ENCODE measurements at places on chromosomes 4 and X.

- DNase-seq, result peak; percentile 38
These were observed at the start of gene PRSS12 for GRCh38 chr4:118352843-118353533. TSS of gene PRSS12 (minus strand) at chr4:118353003. CDS start at chr4:118352720, 283 bp downstream.

GRCh38 chrX:12497832-12498591 lies 293.2 kb upstream of the PRPS2 start:
- DNase-seq, result no peak

DNA sequence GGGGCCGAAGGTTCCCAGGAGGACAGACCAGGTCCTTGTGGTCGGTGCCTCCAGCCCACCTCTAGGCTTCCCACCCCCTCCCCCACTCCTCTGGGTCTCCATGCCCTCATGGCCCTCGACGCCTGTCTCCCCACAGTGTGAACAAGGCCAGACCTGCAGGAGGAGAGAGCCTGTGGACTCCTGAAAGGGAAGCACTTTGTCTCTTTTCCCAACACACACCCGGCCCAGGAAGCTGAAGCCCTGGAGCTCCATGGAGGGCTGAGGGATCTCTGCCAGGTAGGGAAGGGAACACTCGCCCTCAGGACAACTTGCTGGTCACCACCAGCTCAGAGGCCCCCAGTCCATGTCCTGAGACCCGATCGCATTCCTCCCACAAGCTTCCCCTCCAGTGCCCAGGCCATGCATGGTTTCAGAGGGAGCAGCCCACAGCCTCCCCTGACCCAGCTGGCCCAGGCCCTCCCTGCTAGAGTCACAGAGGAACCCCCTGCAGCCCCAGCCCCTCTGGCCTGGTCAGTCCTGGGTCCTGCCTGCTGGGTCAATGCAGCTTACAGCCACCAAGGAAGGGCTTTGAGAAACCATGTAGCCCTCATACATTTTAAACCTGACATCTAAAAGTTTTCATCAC lies 60.8 kb downstream of the ABLIM2 start:
- no peak for DNase-seq

DNA sequence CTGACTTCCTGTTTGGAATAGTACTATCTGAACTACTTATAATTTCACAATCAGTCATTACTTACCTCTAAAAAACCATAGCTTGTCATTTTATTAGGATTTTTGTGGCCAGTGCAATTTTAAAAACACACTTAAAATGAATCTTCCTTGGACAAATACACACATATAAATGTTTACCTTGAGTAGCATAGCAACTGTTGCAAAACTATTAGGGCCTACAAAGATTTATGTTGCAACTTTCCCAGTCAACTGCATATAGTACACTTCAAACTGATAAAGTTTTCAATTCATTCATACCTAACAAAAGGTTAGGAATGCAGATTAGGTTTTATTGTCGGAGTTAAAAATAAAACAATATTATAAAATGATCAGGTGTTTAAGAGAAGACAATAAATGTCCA lies 193.0 kb downstream of the PDGFC start:
- no peak for DNase-seq

- peak; percentile 63 for DNase-seq
These were observed 41.5 kb downstream of the DTHD1 start for GRCh38 chr4:36322921-36323354.

DNA sequence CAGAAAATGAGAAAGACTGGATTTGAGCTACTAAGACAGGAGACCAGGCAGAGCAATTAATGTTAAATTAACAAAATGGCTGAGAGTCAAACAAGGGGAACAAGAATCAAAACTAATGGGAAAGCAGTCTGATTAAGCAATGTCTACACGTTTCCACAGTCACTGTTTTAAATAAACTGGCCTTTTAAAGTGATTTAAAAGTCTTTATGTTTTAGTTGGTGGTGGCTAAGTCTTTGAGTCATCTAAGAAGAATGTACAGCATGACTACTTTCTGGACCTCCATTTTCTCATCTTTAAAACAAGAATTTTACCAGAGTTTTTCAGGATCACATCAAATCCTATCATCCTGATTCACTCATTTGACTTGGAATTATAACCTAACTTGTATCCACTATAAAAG lies 233.8 kb downstream of the ENOX2 start:
- DNase-seq, result no peak

DNA sequence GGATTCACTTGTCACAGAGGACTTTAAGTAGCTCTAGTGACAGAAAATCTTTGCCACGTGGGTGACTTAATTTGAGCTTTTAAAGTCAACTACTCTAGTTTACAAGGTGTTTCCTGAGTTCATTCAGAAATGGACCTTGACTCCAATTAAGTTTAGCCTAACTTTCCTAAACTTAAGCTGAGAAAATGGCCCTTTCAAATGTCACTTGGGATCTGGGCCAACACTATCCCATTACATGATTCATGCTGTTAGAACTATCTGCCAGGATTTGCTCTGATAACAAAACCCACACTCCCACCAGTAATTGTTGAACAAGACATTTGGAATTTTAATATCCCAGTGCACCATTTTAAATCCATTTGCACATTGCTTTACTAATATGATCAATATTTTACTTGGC lies 40.8 kb downstream of the C4orf46 start:
- DNase-seq, result no peak

GRCh38 chrX:71492231-71493065 lies 40.5 kb upstream of the OGT start:
- peak; percentile 57 for DNase-seq

GRCh38 chrX:37641859-37642258 lies 43.7 kb upstream of the XK start:
- DNase-seq, result no peak

DNA sequence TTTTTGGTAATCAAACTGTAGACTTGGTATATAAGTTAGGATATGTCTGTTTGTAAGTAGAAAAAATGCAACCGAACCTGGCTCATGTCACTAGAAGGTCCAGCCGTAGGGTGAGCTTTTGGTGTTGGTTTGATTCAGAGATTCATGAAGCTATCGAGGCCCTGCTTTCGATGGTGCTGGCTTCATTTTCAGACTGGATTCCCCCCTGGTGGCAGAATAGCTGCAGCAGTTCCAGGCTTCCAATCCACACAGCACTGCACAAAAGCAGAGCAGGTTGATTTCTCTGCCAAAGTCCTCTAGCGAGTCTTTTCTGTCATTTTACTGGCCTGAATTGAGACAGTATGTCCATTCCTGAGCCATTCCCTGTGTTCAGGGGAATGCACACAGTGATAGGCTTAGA lies 33.1 kb downstream of the PDK3 start:
- peak; percentile 24 for DNase-seq

DNA sequence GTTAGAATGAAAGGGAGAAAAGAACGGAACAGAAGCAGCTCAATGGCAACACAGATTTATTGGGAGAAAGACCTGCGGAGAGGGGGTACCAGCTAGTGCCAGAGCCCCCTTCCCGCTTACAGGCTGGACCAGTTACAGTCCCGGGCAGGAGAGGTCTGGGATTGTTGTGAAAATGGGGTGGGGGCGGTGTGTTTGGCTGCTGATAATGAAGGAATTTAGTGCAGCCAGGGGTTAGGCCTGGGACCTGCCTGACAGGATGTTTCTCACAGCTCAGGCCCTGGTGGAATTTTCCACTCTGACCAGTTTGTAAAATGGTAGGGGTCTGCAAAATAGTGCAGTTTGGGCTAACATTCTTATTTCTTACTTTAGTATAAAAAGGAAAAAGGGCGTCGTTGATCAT lies 75.4 kb upstream of the SPIN4 start:
- DNase-seq, result no peak

GRCh38 chr4:62455871-62456270 lies 1255.7 kb downstream of the ADGRL3 start:
- DNase-seq, result no peak

DNA sequence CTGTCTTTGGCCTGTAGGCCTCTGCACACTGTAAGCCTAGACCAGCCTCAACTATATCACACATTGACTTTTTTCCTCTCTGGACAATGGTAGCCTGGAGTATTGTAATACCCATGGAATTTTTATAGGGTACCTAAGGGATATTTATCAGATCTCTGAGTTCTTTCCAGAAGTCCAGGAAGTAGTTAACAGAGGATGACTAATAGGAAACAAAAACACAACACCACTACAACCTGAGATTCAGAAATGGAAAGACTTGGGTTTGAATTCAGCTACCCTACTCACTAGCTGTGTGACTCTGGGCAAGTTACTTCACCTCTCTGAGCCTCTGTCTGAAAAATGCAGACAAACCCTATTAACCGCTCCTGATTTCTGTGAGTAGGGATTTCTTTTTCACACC lies 7.7 kb upstream of the STX18 start:
- DNase-seq, result no peak

- no peak for DNase-seq
These were observed 857.2 kb upstream of the INTU start for GRCh38 chr4:126775485-126776106.

- DNase-seq, result no peak
These were observed 57.8 kb upstream of the ADGRA3 start for GRCh38 chr4:22573641-22574040.

- DNase-seq, result no peak
These were observed 862.8 kb downstream of the TRIML1 start for GRCh38 chr4:189001971-189002450.

DNA sequence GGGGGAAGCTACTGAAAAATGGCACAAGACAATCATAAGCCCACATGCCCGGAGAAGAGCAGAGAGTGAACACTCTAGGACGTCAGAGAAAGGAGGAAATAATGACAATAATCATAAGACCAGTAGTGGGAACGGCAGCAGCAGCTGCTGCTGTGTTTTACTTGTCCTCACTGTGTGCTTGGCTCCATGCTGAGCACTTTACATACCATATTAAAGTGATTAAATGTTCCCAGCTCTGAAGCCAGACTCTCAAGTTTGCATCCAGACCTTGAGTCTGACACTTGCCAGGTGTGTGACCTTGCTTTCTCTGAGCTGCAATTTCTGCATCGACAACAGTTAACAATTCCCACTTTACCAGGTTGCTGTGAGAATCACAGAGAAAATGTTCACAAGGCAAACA lies 255.4 kb downstream of the SPANXN1 start:
- DNase-seq, result no peak

GRCh38 chrX:10990418-10990817 lies 120.7 kb upstream of the HCCS start:
- DNase-seq, result no peak

DNA sequence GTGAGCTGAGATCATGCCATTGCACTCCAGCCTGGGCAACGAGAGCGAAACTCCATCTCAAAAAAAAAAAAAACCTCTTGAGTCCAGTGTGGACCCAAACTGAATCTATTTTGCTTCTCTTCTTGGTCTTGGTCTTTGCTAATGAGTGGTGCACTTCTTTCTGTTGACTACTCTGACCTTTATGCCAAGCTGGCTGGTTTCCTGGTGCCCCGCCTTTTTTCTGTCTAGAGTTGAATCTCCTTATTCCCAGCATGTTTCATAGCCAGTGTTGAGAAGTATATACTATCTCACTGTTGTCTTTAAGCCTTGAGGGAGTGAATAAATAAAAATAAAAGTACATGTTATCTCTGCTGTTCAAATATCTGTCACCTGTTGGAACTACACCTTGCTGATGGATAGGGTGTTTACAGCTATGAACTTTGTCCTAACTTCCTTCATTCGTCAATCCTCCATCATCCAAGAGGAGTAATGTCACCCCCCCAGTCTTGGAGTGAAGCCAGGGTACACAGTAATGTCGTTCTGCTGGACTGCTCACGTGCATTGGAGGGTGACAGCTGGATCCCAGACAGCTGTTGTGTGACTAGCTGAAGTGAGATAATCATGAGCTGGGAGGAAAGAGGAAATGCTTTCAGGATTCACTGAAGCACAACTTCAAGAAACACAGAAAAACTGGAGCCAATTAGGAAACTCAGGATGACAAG lies 99.3 kb upstream of the PRKG2 start:
- DNase-seq, result no peak

DNA sequence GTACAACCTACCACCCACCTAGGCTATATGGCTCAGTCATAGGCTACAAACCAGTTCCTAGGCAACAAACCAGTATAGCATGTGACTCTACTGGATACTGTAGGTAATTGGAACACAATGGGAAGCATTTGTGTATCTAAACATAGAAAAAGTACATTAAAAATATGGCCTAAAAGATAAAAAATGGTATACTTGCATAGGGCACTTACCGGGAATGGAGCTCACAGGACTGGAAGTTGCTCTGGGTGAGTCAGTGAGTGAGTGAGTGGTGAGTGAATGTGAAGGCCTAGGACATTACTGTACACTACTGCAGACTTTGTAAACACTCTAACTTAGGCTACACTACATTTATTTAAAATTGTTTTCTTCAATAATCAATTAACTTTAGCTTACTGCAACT lies 139.2 kb upstream of the RBPJ start:
- no peak for DNase-seq

DNA sequence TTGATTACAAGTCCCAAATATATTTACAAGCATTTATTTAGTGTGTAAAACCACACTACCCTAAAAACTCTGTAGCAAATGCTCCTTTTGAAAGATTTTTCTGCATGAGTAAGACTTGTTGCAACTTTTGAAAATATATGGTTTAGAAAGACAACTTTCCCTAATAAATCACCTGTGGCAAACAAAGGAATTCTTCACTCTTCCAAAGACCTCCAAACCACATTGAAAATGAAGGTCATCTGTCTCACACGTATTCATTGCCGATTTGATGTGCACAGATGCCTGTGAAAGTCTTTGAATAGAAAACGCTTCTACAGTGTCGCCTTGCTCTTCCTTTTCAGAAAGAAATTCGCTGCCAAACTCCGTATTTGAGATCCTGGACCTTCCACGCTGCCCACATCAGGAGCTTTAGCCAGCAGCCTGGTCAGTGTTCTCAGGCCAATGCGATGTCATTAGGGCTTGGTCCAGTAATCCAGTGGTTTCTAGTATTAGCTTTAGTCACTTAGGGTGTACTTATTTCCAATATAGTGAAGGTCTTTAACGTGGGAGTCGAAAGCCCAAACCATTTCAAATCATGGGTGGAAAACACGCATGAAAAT lies 22.2 kb downstream of the SPINK2 start:
- no peak for DNase-seq

GRCh38 chr4:106898621-106899230 lies 137.4 kb downstream of the DKK2 start:
- no peak for DNase-seq

GRCh38 chrX:110381216-110381615 lies 22.6 kb downstream of the RTL9 start:
- DNase-seq, result no peak

DNA sequence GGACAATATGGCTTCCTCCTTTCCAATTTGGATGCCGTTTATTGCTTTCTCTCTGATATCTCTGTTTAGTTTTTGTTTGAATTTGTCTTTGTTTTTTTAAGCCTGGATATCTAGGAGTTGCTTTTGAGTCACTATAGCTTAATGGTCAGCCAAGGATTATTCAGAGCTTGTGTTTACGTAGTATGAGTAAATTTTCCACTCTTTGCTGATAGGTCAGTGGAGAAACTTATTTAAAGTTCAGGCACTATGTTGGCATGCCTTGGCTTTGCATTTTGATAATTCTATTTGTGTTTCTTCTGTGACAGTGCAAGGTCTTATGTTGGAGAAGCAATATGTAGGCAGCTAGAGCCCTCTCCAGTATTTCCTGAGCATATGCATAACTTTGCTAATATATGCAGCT lies 315.2 kb downstream of the GRID2 start:
- no peak for DNase-seq

- DNase-seq, result no peak
These were observed 45.2 kb upstream of the RPA4 start for GRCh38 chrX:96838537-96838936.
